A673 (cell line): ENCODE measurements at places on chromosomes 1 and 21.

DNA sequence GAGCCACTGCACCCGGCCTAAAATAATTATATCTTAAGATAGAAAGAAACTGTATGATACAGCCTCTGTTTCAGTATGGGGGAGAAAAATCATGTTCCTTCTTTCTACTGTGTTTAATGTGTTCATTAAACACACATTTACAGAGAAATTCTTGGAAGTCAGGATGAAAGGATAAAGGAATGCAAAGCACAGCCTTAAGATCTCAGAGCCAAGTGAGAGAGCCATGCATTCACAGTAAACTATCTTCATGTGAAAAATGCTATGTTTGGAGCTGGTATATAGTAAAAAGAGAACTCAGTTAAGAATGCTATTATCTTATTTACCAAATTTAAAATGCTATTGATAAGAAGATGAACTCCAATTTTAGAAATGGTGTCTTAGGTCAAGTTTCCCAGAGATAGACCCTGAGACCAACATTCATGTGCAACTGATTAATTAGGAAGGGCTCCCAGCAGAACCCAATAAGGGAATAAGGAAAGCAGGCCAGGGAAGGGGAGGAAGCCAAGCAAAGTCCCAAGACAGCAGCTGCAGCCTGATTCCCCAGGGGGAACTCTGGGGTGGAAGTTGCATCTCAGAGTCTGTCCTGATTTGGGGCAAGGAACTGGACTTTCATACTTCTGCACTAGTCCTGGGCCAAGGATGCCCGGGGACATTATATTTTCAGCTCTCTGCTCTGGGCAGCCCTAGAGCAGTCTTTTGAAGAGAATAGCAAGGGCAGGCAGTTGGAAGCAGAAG is 130.0 kb upstream of the ZNF648 start:
- no peak for DNase-seq

DNA sequence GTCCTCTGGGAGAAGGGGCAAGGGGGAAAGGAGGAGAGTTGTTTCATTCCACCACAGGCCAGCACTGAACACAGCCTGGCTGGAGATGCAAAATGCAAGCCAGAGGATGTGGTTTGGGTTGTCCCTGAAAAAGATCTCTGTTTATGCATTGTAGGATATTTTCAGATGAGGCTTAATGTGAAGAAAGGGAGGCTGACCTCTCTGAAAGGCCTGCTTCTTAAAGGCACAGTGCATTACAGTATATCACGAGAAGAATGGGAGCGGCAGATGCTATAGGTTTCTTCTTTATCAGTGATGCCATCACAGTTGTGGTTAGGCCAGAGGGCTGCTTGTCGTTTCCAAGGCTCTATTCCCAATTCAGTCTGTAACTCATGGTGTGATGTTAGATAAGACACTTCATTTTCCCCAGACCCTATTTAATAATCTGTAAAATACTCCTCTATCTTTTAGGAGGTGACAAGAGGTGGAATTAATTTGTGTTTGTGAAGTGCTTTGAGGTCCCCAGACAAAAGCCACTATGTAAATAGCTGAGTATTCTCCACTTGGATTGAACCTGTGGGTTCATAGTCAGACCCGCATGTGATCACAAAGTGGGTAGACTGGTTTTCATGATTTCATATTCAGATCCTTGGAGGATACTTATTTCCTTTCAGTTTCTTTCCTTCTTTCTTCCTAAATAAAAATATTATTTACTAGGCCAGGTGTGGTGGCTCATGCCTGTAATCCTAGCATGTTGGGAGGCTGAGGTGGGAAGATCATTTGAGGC is 76.5 kb upstream of the WDR26 start:
- no peak for DNase-seq

- peak; percentile 85 for DNase-seq
These were observed at the start of gene STPG1 for GRCh38 chr1:24413350-24414163. Gene STPG1 (minus strand): TSS chr1:24413782. CDS start chr1:24401388, 12,394 bp downstream.

GRCh38 chr1:247857069-247857984 is at the start of gene TRIM58:
Gene TRIM58 (plus strand): TSS chr1:247857187. CDS start chr1:247857247, 60 bp downstream.
- no peak for DNase-seq

DNA sequence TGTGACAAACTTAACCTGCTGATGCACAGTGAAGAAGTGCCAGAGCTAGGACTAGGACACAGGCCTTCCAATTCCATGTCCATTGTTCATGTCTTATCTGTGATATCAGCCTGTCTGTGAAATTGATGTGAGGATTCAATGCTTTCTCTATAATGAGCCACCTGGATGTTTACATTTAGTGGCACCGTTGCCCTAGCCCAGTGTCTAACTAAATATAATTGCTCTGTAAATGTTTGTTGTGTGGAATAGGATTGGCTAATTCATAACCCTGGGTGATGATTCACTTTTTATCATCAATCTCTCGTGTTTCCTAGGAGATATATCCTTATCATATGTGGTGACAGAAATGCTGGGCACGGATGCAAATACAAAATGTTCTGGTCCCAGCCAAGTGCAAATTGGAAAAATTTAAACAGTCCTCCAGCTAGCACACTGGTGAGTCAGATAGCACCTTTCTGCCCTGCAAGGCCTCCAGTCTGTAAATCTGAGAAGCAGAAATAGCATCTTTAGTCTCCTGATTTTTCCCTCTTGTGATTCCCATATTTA is 46.9 kb upstream of the GNG12 start:
- DNase-seq: no peak
